ENCODE measurements at places on chromosomes 5 and 9. TPM values are rescaled to one million over a fixed set of nuclear protein-coding genes. Genes with fewer than 3 reads are reported as not detected.
A peak's percentile ranks its signal among the peaks of the same experiment; 100 is the strongest.

DNA sequence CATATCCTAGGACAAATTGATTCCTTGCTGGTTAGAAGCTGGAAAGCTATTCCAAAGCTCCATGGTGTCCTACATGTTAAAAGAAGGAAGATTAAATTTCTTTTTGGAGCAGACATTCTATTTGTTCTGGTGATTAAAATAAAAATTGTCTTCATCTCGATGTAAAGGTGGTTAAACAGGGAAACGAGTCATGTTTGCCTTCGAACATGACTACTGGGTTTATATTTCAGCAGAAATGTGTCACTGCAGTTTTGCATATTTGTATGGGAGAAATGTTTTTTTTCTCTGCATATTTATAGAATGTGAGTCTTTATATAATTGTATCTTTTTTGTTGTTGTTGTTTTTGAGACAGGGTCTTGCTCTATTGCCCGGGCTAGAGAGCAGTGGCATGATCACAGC is 36.4 kb downstream of the ADAMTS12 start:
- DNase-seq: no peak

DNA sequence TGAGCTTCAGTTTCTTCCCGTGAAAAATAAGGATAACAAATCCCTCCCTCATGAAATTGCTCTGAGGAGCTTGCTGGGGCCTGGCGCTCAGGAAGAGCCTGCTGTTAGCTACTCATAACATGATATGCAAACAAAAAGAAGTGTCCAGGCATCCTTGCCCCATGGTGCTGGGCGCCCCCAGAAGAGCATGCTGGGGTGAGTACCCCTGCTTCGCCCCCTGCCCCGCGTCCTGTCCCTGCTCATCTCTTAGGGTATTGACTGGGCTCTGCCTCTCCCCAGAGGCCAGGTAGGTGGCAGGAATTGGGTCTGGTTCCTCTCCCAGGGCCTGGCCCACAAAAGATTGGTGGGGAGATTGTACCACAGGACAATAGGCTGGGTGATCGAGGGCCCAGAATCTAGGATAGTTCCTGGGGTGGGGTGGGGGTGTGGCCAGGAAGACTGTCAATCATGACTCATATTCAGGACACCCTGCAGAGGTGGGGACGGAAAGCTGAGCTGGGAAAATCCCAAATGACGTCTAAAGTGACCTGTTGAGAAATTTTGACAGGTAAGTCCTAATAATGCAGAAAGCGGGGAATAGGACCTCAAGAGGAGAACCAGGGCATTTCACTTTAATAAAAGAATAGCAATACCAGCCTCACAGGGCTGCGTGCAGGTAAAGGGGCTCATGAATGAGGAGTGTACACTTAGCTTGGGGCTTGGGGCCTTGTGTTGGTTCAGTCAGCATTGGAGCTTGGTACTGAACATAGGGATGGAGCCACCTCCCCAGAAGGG is 8.9 kb downstream of the PITX1 start:
- DNase-seq: no peak

- no peak for DNase-seq
These were observed 53.6 kb downstream of the RASGEF1C start for GRCh38 chr5:180155365-180155926.

DNA sequence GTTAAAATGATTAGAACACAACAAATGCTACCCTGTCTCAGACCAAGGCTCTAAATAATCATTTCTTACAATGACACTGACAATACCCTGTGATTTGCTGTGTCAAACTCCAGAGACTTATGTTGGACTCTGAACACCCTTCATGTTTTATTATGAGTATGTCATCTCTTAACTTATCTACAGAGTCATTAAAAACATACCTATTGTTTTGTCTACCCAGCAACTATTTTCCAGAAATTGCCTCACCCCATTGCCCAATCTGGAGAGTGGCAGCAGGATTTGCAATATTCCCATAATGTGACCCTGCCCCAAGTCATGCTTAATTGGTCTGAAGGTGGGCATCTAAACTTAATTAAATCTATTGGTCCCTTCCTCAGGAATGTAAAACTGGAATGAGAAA is 23.0 kb upstream of the KIF2A start:
- no peak for DNase-seq

DNA sequence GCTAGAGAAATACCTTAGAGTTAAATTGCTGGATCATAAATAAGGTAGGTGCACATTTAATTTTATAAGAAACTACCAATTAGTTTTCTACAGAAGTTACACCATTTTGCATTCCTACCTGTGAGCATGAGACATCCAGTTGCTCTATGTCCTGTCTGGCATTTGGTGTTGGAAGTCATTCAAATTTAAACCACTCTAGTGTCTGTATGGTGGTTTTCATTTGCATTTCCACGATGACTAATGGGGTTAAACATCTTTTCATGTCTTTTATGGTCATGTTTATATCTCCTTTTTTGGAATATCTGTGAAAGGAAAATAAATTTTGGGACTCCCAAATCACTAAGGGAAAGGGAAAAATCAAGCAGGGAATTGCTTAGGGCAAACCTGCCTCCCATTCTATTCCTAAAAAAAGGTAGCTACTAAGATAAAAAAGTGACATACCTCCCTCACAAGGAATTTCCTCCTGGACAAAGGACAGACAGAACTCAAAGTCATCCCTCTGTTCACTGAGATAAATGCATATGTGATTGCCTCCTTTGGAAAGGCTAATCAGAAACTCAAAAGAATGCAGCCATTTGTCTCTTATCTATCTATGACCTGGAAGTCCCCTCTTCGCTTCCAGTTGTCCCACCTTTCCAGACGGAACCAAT is 31.6 kb upstream of the ADCY2 start:
- DNase-seq: no peak

GRCh38 chr5:59257488-59258400 is 635.8 kb downstream of the PDE4D start:
- no peak for DNase-seq

GRCh38 chr5:132054697-132055440 is 5.6 kb upstream of the IL3 start:
- peak; percentile 54 for DNase-seq

GRCh38 chr5:107401470-107402122 is 269.1 kb downstream of the EFNA5 start:
- no peak for DNase-seq

- no peak for DNase-seq
These were observed 4.9 kb downstream of the TUT7 start for GRCh38 chr9:86349271-86349670.

Gene OR1J2
- not detected for total RNA-seq

Gene GALNT12
- total RNA-seq: 3.6 TPM

Gene PAPPA
- not detected for total RNA-seq

Gene STPG3
- total RNA-seq: 0.99 TPM

Gene NTNG2
- 1.6 TPM for total RNA-seq
